D341Med (cell line): ENCODE measurements at places on chromosomes 5 and 9.
A peak's percentile ranks its signal among the peaks of the same experiment; 100 is the strongest.

- DNase-seq, result no peak
Measured at GRCh38 chr5:100838048-100838473, 65.0 kb downstream of the ST8SIA4 start.

- no peak for DNase-seq
Measured at GRCh38 chr9:32955655-32956478, 45.6 kb downstream of the APTX start.

DNA sequence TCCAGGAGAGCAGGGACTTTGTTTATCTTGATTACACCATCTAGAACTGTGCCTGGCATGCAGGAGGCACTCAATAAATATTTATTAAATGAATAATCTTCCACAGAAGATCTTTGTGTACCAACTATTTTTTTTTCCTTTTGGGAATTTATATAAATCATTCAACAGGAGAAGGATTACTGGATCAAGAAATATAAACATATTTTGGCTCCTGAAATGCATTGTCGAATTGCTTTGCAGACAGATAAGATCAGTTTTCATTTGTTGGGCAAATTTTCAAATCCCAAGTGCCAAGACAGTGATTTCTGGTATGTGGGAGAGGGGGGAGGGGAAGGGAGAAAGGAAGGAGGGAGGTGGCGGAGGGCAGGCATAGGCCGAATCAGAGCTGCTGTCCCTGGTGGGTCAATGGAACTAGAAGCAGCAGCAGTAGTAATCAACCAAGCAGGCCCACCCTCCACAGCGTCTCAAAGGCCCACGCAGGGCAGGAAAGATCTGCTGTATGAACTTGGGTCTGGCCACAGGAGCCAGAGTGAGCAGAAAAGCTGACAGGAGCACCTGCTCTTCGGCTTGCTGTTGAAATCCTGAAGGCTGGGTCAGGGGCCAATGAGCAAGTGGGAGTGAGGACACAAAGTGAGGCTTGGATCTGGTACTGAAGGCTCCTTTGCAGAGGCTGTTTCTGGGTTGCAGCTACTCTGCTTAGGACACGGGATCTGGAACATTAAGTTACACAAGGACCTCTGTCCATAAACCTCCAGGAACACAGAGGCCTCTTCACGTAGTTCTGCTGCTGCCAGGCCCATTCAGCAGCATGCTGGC, 15.8 kb upstream of the TRAF1 start:
- DNase-seq, result no peak

GRCh38 chr9:6793203-6793602, 35.4 kb downstream of the KDM4C start:
- no peak for DNase-seq

GRCh38 chr9:110687497-110687896, 18.9 kb downstream of the MUSK start:
- DNase-seq, result no peak

DNA sequence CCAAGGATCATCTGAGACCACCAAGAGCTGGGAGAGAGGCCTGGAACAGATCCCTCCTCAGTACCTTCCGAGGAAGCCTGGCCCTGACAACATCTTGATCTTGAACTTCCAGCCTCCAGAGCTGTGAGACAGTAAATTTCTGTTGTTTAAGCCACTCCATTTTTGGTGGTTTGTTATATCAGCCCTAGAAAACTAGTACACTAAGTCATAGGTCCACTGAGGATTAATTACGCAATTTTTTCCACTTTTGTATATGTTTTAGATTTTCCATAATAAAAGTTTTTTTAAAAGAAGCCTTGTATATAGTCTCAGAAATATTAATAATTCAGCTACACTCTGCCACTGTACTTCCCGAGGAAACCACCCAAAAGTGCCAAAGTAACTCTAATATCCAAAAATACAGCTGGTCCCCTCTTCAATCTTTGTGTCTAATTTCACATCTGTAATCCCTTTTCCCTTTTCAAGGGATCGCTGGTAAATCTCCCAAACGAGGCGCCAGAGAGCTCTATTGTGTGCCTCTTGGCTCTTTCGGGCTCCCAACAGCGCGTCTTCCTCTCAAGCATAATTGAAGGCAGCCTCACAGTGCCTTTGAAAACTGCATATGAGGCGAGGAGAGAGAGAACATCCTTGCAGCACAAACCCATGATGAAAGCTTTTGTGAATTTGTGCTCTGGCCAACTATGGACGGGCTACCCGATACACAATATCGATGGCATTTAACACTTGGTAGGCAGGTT, 32.7 kb downstream of the PRUNE2 start:
- DNase-seq, result no peak

DNA sequence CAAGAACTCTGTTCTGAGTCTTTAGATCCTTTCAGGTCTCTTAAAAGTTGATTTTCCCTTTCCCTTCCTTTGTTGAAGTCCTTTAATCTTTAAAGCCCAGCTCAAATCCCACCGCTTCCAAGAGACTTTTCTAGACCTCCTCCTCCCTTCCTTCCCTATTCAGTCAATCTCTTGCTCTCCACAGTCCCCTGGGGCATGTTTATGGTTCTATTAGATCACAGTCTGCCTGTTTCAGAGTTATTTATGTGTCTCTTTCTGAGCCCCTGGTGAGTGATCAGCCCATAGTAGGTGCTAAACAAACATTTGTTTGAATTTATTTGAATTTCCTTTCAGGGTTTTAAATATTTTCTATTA, 7.2 kb upstream of the ARSI start:
- no peak for DNase-seq

GRCh38 chr9:16319646-16320045, 550.8 kb downstream of the BNC2 start:
- DNase-seq, result no peak

DNA sequence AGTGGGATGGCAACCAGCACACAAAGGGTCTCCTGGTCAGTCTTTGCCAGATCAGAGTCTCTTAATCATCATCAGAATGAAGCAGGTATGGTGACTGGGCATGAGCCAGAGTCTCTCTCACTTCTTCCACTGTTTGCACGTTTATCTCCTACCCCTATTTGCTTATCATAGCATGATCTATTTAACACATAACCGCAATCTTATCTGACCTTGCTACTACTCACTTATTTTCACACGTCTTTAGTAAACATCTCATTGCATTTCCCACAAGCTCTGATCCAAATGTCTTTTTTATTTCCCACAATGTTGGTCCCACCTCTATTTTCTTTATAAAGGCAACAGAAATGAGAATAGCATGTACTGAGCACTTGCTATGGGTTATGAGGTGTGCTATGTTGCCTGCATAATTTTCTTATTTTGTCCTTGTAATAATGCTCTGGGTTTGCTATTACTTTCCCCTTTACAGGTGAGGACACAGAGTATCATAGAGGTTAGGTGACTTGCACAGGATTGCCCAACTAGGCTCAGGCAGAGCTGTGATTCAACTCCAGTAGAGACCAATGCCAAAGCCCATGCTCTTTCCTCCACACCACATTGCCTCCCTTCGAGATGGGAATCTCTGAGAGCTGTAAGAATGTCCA, 39.7 kb upstream of the IL7R start:
- no peak for DNase-seq

DNA sequence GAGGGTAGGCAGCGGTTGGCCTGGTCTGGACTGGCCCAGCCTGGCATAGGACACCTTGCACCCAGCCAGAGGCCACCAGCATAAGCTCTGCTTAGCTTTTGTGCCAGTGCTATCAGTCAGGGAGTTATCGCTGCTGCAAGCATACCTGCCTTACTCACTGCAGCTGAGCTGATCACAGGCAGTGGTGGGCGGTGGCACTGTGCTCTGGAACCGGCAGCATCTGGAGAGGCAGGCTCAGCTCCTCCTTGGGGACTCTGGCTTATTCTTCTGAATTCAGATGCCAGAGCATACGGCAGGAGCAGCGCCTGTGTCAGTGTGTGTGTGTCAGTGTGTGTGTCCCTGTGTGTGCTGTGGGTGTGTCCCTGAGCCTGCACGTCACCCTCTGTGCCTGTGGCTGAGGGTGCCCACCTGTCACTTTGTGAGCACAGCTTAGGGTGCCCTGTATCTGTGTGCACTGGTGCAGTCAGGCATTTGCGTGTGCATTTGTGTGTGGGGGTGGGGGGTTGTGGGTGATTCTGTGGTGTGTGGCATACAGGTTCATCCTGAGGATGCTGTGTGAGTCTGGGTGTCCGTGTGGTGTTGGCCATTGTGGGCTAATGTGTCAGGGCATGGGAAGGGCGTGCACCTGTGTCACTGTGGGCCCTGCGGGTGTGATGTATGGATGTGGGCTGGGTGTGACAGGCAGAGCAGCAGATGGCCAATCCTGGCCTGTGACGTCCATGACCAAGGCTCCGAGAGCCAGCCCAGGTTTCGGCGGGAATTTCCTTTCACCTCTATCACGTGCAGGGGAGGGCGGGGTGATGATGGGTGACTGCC, 23.5 kb downstream of the LMX1B start:
- peak; percentile 85 for DNase-seq

DNA sequence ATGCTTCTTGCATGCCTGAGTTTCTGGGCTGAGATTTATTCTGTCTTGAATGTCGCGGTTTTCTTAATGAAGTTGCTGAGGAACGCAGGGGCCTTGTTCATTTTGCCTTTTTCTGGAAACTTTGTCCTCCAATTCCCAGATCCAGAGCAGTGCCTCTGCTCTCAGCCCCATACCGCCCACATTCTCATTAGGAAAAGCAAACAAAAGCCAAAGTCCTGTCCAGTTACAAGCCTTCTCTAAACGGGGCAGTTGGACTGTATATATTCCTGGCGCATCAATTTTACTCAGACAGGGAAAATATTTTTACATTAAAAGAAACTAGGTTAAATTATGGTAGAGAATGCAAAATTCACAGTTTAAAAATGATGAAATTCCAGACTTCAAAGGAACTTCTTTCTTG, 1.2 kb upstream of the PSAT1 start:
- no peak for DNase-seq

DNA sequence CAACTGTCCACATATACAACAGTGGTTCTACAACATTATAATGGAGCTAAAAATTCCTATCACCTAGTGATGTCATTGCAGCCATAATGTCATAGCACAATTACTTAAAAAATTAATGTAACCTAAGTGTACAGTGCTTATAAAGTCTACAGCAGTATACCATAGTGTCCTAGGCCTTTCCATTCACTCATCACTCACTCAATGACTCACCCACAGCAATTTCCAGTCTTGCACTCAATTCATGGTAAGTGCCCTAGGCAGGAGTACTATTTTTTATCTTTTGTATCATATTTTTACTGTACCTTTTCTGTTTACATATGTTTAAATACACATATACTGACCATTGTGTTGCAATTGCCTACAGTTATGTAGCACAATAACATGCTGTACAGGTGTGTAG, 9.6 kb upstream of the PUM3 start:
- DNase-seq, result no peak

DNA sequence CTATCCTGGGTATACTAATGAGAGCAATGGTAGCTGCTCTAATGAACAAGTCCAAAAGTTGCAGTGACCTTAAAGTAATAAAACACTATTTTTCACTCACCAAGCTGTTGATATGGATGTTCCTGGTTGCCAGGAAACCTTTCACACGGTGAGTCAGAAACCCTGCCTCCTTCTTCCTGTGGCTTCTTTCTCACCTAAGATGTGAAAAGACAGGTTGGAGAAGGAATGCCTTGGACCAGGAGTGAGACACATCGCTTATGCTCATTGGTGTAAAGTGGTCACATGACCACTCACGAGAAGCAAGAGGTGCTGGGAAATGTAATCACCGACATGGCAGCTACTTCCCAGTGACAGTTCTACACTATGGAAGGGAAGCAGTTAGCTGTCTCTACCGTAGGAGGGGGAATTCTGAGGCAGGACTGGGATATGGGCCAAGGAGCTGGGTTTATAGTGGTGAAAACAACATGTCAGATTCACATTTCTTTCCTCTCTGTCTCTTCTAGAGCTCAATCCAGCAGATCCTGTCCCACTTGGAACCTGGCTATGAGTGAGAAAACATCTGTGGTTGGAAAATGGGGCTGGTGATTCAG, 320.4 kb upstream of the KLF4 start:
- DNase-seq, result no peak

- no peak for DNase-seq
Measured at GRCh38 chr5:98206566-98206965, 566.9 kb upstream of the RGMB start.

GRCh38 chr9:128593039-128593438, 40.7 kb downstream of the SPTAN1 start:
- no peak for DNase-seq

DNA sequence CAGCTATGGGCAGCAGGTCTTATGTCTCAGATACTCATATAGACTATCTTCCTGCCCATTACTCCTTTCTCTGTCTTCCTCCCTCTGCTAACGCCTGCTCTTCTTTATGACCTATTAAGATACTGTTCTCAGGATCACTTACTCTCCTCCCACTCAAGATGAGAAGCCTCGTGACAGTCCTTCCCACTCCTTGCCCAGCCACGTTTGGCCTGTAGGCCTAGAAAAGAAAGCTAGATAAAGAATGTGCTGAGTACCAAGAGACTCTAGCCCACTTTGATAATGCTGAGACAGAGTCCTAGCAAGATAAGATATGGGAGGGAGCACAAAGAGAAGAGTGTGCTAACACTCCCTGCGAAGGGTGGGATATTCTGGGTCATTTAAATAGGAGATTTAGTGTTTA, 6.8 kb upstream of the DENND4C start:
- no peak for DNase-seq

- DNase-seq, result no peak
Measured at GRCh38 chr5:17157916-17158529, 59.4 kb upstream of the BASP1 start.

DNA sequence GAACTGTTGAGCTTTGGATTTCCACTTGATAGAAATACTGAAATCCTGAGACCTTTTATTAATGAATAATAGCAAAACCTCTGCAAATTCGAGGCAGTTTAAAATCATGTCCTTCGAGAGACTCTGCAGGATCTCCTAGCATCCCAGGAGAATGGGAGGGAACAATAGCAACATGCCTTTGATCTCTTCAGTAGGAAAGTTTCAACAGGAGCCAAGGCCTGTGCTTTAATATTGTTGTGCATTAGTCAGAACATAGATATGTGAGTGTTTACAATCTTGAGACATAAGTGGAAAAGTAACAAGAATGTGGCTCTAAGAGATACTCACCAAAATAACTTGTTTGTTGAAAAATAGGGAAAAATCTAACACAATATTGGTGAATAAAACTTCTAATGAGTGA, 83.3 kb upstream of the LHFPL2 start:
- DNase-seq, result no peak

- DNase-seq, result no peak
Measured at GRCh38 chr5:45417285-45417998, 278.7 kb downstream of the HCN1 start.

DNA sequence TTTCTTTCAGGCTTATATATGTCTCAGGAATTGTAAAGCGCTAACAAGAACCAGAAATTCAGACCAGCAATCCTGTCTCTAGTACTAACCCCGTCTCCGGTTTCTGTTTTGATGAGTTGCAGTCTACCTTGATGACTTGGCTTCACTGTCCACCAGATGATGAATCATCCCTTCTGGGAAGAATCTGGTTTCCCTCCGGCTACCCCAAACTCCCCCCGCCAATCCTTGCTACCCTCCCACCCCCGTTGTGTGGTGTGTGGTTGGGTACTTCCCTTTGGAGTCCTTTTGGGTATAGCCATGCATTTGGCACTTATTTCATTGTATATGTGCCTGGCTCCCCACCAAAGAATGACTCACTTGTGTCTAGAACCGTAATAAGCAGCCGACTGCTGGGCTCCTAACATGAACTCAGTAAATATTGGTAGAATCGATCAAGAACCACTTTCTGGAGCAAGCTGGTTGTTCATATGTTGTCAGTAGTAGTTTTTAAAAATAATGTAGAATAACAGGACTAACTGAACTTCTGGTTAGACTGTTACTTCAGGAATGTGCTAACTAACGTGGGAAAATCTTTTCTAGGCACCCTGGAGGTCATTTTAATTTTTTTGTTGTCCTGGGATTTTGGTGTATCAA, 8.3 kb upstream of the TGFBI start:
- DNase-seq, result no peak

- DNase-seq, result no peak
Measured at GRCh38 chr5:129174480-129174879, 79.9 kb downstream of the ISOC1 start.

- no peak for DNase-seq
Measured at GRCh38 chr5:170151097-170151831, 45.6 kb downstream of the FOXI1 start.
